Upper lobe of right lung (tissue), 1 donor: ENCODE measurements at places on chromosomes 5 and 9.

GRCh38 chr5:113029614-113030013, 53.0 kb downstream of the DCP2 start:
- DNase-seq = no peak

- DNase-seq = no peak
Measured at GRCh38 chr5:59542851-59543820, 350.4 kb downstream of the PDE4D start.

DNA sequence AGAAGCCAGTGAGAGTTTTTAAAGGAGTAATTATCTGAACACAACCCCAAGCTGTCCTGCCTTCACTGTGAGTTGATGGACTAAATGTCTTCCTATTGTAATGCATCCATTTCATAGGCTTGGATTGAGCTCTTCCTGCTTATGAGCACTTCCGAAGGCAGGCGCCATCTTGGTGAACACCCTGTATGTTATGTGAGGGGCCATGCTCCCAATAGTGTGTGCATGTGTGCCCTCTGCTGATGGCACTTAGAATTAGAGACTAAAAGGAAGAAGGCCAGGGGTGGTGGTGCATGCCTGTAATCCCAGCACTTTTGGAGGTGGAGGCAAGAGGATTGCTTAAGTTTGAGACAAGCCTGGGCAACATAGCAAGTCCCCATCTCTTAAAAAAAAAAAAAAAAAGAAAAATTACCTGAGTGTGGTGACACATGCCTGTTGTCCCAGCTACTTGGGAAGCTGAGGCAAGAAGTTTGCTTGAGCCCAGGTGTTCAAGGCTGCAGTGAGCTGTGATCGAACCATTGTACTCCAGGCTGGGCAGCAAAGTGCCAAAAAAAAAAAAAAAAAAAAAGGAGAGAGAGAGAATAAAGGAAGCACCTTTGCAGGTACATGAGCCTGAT, 65.0 kb downstream of the C9orf152 start:
- DNase-seq = no peak

- no peak for DNase-seq
Measured at GRCh38 chr9:89751079-89751825, 146.4 kb downstream of the GADD45G start.

- no peak for DNase-seq
Measured at GRCh38 chr9:115466756-115467155, 348.8 kb upstream of the TNC start.

DNA sequence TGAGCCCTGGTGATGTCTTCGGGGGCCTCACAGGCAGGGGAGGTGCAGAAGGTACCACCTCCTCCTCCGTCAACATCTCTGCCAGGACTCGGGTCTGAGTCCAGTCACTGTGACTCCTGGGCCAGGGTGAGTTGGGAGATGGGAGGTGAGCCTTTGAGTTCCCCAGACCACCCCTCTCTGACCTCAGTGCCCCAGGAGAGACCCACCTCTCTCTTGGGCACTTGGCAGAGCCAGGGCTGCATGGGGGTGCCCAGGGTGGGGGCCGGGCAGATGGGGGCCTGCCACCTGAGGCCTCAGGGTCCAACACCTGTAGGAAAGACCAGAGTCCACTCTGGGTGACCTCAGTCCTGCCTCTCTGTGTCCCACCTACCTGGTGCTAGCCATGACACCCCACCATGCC, 6.8 kb downstream of the KIF12 start:
- DNase-seq = peak; percentile 46

DNA sequence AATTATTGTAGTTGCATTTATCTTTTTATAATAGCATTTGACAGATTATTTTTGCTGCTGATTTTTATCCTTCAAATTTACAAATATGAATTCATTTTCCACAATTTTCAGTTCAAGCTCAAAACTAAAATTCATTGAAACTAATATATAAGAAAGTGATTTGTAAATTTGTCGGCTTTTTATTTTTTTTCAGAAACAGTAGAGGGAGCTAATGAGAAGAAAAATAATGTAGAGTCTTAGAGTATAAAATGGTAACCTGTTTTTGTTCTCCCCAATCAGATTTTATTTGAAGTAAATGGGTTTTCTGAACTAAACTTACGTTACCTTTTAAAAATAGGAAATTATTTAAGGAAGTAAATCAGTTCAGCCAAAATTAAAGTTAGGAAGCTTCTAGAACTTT, 19.2 kb downstream of the PRRC1 start:
- DNase-seq = no peak

- DNase-seq = no peak
Measured at GRCh38 chr5:157761690-157762621, 18.4 kb downstream of the LSM11 start.

DNA sequence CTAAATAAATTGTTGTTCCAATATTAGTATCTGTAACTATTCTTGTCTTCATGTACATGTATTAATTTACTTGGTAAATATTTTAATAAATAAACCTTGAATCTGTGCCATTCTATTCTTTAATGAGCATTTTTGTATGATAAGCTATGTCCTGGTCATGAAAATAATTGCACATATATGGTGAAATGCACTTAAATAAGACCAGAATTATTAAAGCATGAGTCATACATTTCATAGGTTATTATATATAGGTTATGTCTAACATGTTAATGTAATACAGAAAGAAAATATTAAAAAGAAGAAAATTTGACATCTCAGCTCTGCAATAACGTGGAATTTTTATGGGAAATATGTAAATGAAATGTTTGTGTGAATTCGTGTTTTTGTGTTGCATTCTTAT, 1168.1 kb downstream of the TAF11L14 start:
- DNase-seq = no peak

GRCh38 chr9:73006986-73007385, 54.1 kb upstream of the ALDH1A1 start:
- DNase-seq = no peak

DNA sequence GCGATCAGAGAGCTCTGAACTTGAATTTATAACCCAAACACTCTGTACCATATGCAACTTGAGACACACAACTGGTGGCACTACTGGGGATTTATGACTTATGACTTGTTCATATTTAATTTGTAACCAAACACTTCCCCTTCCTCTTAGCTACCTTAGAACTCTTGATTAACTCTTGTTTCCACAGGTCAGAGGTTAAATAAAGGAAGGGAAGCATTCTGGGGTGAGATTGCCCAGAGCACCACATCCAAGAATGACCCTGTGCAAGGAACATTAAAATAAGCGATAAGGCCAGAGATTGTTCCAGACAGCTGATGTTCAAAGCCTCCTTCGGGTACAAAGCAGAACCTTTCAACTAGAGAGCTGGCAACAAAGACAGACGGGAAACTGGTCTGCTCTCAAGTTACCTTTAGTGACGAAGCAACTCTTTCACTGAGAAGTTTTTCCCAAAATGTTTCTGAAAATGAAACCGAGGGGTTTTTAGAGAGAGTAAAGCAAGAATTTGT, 242.6 kb downstream of the DENND1A start:
- no peak for DNase-seq

- DNase-seq = no peak
Measured at GRCh38 chr5:81017320-81017719, 57.2 kb downstream of the RASGRF2 start.

DNA sequence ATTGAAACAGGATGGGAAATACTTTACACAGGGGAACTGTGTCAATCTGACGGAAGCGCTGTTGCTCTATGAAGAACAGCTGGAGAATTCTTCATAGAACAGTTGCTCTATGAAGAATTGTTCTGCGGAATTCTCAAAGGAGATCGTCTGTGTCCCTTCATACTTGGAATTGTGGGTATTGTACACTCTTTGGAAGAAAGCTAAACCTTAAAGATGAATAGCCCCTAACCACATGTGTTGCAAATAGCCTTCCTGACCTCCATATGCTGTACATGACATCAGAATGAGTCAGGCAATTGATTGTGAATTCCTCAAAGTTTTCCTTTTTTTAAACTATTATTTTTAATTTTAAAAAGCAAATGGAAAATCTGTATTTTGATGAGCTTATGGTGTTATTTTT, 15.6 kb downstream of the NIM1K start:
- DNase-seq = no peak

GRCh38 chr5:132905938-132906337, 32.5 kb downstream of the LEAP2 start:
- no peak for DNase-seq

- DNase-seq = no peak
Measured at GRCh38 chr5:6543346-6543730, 89.5 kb downstream of the NSUN2 start.

GRCh38 chr5:178361657-178362445, 129.2 kb upstream of the PHYKPL start:
- no peak for DNase-seq

DNA sequence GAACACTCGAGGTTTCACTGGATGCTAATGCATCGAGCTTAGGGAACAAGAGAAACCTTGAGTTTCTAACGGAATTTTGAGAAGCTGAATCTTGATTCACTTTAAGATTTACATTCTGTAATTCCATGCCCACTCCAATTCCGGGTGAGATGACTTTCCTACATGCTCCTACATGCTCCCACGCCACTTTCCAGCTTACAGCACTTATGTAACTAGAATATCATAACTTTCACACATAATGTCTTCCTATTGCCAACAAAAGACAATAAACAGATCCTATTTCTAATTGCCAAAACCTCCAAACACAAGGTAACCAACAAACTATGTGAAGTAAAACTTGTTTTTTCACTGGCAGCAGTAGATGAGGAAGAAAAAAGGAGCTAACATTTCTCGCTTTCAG, 72.9 kb downstream of the ECPAS start:
- DNase-seq = no peak

GRCh38 chr9:137580209-137580953, 1.7 kb upstream of the DPH7 start:
- no peak for DNase-seq

DNA sequence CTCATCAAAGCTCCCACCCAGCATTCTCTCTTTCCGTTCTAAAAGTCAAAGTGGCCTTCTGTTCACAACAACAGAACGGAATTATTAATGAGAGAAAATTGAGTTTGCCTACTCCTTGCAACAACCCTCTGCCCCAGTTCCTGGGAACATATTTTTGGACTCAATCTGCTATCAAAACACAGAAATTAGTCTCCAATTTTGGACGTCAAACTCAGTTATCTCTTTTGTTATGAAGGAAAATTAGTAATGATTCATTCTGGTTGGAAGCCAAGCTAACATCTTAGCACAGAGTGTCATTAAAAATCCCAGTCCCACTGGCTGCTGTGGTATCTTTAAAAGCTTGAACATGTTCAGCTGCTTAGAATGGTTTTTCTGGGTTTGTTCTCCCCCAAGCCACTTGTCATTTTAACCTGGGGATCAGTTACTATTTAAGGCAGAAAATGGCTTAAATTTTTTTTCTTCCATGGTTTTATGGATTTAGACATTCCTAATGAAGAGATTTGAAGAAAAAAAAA, 343.2 kb downstream of the TRIM32 start:
- no peak for DNase-seq

GRCh38 chr5:168819004-168819621, 239.9 kb upstream of the PANK3 start:
- no peak for DNase-seq

DNA sequence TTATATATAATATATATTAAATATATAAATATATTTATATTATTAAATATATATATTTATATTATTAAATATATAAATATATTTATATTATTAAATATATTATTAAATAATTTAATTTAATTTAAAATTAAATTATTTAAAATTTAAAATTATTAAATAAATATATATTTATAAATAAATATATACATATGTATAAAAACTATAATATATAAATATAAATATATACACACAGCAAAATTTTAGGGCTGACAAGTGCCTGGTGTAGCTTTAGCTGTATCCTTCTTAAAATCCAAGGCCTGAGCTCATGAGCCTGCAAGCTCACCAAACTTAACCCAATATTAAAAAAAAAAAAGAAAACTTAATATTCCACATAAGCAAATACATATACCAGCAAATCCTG, 53.2 kb downstream of the UBAP2 start:
- DNase-seq = no peak

- DNase-seq = no peak
Measured at GRCh38 chr5:65876496-65876895, 49.9 kb upstream of the ERBIN start.

DNA sequence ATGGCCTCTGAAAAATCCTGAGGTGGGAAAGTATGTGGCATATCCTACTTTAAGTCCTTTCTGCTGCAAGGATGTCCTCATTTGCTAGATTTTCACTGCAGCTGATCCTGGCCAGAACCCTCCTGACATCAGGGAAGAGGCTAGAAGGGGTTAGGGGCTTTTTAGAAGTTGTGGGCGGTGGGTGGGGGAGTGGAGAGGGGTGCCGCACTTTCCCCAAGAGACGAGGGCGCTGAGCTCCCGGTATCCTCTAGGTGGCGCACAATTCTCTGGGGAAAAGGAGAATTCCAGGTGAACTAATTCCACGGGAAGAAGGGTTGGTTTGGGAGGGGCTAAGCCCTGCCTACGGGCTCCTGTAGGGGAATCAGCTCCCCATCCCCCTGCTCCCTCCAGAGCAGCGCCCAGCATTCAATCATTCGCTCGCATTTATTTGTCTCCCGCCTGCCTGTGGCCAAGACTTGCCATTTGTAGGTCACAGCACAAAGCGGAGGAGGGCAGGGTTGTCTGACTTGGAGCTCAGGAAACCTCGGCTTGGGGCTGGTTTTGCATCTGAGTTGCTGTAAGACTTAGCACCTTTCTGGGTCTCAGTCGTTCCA, 42.9 kb upstream of the HAND1 start:
- peak; percentile 73 for DNase-seq

DNA sequence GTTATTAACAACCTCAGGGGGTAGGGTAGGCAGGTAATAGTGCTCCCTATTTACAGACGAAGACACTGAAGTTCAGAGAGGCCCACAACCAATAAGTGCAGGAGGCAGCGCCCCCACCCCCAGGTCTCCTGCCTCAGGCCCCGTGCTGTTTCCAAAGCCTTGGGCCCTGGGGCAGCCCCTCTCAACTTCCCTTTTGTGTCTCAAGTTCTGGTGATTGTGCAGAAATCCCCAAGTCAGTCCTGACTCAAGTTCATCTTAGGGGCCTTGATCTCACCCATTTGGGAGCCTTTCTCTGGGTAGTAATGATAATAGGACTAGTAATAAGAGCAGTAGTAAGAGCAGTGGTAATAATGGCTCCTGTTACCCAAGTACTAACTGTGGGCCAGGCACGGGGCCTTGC, 35.5 kb upstream of the ASS1 start:
- no peak for DNase-seq

GRCh38 chr5:73496984-73497457, 1.2 kb upstream of the BTF3 start:
- DNase-seq = no peak

DNA sequence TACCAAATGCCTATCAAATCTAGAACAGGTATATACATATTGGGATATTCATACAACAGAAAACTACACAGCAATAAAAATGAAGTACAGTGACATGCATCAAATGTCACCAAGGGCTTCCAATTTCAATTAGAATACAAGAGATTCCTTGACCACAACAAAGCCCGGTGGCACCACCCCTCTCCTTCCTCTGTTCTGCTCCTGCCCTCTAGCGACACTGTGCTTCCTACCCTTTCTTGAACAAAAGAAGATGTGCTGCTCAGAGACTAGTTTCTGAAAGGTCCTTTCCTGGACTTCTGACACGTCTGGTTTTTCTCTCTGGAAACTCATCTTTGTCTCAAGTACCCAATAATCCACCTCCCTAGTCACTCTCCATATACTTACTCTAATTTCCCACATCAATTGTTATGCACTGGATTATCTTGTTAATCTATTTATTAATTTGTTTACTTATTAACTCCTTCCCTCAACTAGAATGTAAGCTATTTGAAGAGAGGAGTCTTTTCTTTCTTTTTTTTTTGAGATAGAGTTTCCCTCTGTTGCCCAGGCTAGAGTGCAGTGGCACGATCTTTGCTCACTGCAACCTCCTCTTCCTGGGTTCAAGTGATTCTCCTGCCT, 70.4 kb upstream of the CTSV start:
- DNase-seq = no peak
